Immature natural killer cell (primary cell): ENCODE measurements at places on chromosomes 16 and 17.

DNA sequence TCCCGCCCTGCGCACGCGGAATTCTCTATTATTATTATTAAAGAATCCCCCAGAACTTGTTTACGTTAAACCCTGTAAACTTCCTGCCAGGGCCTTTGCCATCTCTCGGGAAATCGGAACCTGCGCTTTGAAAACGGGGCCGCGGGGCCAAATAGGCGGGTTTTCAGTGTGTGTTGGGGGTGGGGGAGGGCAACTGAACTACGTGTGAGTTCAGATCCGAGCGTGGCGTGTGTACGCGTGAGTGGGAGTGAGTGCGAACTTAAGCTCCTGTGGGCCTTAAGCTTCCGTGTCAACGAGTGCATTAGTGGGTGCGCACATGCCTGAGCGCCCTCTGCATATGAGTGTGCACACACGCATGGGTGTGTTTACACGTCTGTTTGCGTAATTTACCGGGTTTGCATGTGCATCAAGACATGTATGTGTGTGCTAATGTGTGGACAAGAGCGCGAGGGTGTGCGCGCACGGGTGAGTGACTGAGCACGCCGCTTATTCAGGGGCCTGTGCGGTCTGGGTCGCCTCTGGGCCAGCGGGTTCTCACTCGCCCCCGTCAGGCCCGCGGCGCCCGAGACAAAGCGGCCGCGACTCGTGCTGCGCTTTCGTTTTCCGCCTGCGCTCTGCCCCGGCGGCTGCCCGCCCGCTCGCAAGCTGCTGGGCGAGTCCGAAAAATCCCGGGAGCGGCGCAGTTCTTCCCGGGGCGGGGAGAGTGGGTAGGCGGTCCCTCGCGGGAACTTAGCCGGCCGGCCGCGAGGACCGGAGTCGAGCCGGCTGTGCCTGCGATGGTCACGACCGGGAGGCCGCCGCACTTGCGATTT is 1.2 kb upstream of the FOXF1 start:
- peak; percentile 7 for DNase-seq
- H3K4me3 ChIP-seq = peak overlapping the region; percentile 91
- peaks cover 11% of the 10 kb centered on the region for H3K36me3 ChIP-seq

- no peaks in the 10 kb centered on the region for H3K36me3 ChIP-seq
- peak overlapping the region; percentile 2 for H3K4me3 ChIP-seq
- DNase-seq = no peak
- peaks cover 7% of the 10 kb centered on the region for H3K27me3 ChIP-seq
- peaks cover 90% of the 10 kb centered on the region for H3K4me1 ChIP-seq
Measured at GRCh38 chr17:49749730-49750129, 14.2 kb downstream of the FAM117A start.

DNA sequence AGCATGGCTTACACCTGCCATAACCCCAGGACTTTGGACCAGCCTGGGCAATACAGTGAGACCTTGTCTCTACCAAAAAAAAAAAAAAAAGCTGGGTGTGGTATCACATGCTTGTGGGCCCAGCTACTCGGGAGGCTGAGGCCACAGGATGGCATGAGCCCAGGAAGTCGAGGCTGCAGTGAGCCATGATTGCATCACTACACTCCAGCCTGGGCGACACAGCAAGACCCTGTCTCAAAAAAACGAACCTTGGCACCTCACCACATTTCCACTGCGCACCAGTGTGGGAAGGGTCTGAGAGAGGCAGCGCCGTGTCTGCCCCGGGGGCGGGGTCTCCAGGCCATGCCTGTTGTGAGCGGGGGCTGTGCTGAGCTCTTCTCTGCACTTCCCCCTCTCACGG is 6.3 kb downstream of the ACSF3 start:
- peak overlapping the region; percentile 69 for H3K4me3 ChIP-seq
- DNase-seq = peak; percentile 80
- peaks cover 20% of the 10 kb centered on the region for H3K27me3 ChIP-seq

- H3K4me1 ChIP-seq = peaks cover 86% of the 10 kb centered on the region
- H3K27ac ChIP-seq = peak overlapping the region; percentile 83
- peaks cover 71% of the 10 kb centered on the region for H3K36me3 ChIP-seq
- H3K27me3 ChIP-seq = peaks cover 23% of the 10 kb centered on the region
Measured at GRCh38 chr16:11554053-11554452, 32.7 kb downstream of the LITAF start.

DNA sequence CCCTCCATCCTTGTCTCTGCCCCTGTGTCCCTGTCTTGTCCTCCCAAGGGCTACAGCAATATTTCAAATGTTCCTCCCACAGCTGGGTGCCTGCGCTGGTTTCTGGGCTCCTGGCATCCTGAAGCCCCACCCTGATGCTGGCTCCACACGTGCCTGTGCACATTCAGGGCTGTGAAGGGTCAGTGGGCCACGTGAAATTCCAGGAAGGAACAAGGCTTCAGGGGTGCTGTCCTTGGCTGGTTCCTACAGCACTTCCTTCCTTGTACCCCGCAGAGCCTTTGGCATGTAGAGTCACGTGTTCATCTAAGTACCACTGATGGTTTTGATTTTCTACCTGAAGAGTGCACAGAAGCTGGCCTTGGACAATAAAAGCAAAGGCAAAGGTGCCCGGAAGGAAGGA is 57.7 kb upstream of the NLK start:
- H3K27me3 ChIP-seq = peaks cover 8% of the 10 kb centered on the region
- DNase-seq = no peak
- no peak overlapping the region for H3K27ac ChIP-seq
- H3K4me1 ChIP-seq = no peaks in the 10 kb centered on the region
- no peaks in the 10 kb centered on the region for H3K36me3 ChIP-seq
- no peak overlapping the region for H3K4me3 ChIP-seq

GRCh38 chr17:36931697-36932382 is 5.4 kb upstream of the LHX1 start:
- peaks cover 58% of the 10 kb centered on the region for H3K4me1 ChIP-seq
- DNase-seq = no peak
- peaks cover 8% of the 10 kb centered on the region for H3K36me3 ChIP-seq
- no peak overlapping the region for H3K27ac ChIP-seq
- H3K4me3 ChIP-seq = peak overlapping the region; percentile 43

- DNase-seq = peak; percentile 18
- H3K4me1 ChIP-seq = peaks cover 12% of the 10 kb centered on the region
- H3K36me3 ChIP-seq = no peaks in the 10 kb centered on the region
- H3K27me3 ChIP-seq = no peaks in the 10 kb centered on the region
- no peak overlapping the region for H3K27ac ChIP-seq
Measured at GRCh38 chr16:50627419-50627818, 53.7 kb downstream of the SNX20 start.

DNA sequence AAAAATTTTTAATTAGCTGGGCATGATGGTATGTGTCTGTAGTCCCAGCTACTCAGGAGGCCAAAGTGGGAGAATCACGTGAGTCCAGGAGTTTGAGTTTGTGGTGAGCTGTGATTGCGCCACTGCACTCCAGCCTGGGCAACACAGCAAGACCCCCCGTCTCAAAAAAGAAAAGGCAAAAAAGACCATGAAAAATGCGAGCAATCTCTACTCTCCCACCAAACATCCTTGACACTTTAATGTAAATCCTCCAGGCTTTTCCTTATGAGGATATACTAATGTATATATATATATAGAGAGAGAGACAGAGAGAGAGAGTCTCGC is 28.1 kb downstream of the MMP15 start:
- H3K27me3 ChIP-seq = peaks cover 6% of the 10 kb centered on the region
- no peaks in the 10 kb centered on the region for H3K36me3 ChIP-seq
- H3K4me1 ChIP-seq = no peaks in the 10 kb centered on the region

GRCh38 chr17:39606434-39607056 is 1.2 kb downstream of the NEUROD2 start:
- peaks cover 9% of the 10 kb centered on the region for H3K4me1 ChIP-seq
- H3K27me3 ChIP-seq = peaks cover 30% of the 10 kb centered on the region
- H3K27ac ChIP-seq = no peak overlapping the region
- no peak overlapping the region for H3K4me3 ChIP-seq
- H3K36me3 ChIP-seq = no peaks in the 10 kb centered on the region
- DNase-seq = no peak

DNA sequence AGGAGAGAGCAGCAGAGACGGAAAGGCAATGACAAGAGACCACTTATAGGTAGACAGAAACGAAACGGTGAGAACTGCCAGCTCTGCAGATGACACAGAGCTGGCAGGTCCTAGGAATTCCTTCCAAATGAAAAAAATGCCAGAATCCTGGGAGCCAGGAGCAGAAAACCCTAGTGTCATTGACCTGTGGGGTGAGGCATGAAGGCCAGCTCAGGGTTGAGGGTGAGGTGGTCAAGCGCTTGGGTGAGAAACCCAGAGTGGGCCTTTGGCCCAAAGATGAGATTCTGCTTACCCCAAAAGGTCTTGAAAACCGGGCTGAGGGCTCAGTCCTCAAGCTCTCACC is 9.2 kb downstream of the HIC1 start:
- no peak for DNase-seq
- peaks cover 10% of the 10 kb centered on the region for H3K27me3 ChIP-seq
- no peak overlapping the region for H3K4me3 ChIP-seq
- H3K36me3 ChIP-seq = peaks cover 27% of the 10 kb centered on the region
- peaks cover 78% of the 10 kb centered on the region for H3K4me1 ChIP-seq

- no peak for DNase-seq
- H3K4me3 ChIP-seq = no peak overlapping the region
- peaks cover 19% of the 10 kb centered on the region for H3K4me1 ChIP-seq
- H3K27ac ChIP-seq = peak overlapping the region; percentile 54
Measured at GRCh38 chr16:8816967-8817655, 19.5 kb downstream of the PMM2 start.

DNA sequence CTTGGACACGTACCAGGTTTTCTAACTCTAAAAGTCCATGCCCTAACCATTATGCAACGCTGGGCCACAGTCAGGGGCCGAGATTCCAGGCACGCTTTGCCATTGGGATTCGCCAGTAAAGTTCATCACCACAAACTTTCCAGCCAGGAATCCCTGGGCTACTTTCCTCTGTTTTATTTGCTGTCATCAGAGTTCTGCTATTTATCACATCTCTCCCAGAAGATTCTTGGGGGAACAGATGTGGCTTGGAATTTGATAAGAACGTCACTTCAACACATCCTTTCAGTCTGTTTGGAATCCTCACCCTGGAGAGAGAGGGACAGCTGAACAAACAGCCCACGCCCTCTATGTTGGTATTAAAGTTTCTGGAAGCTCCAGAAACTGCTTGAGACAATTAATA is 109.6 kb upstream of the CACNG3 start:
- H3K27me3 ChIP-seq = peaks cover 2% of the 10 kb centered on the region
- H3K4me1 ChIP-seq = peaks cover 52% of the 10 kb centered on the region
- DNase-seq = no peak
- peaks cover 7% of the 10 kb centered on the region for H3K36me3 ChIP-seq
- no peak overlapping the region for H3K4me3 ChIP-seq
- no peak overlapping the region for H3K27ac ChIP-seq

DNA sequence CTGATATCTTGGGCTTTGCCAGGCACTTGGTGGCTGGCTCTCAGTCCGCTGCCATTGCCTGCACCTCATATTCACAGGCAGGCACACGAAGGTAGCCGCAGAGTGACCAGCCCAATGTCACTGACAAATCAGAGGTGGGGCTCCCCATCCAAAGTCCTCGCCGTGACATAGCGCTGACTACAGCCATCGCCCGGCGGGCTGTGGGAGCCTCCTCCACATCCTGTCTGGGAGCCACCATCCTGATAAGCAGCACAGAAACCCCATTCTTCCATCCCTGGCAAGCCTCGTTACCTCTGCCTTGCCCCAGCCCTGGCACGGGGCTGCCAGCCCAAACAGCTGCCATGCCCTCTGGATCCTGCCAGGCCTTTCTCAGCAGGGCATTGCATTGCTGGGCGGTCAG is 437.8 kb downstream of the SLC39A11 start:
- DNase-seq = no peak
- H3K4me3 ChIP-seq = no peak overlapping the region
- no peak overlapping the region for H3K27ac ChIP-seq

- no peak overlapping the region for H3K4me3 ChIP-seq
- H3K4me1 ChIP-seq = no peaks in the 10 kb centered on the region
- peaks cover 2% of the 10 kb centered on the region for H3K27me3 ChIP-seq
- H3K36me3 ChIP-seq = no peaks in the 10 kb centered on the region
Measured at GRCh38 chr17:74446551-74447500, 14.9 kb downstream of the GPRC5C start.

GRCh38 chr17:83199500-83200201 is 120.2 kb downstream of the METRNL start:
- peak overlapping the region; percentile 87 for H3K4me3 ChIP-seq
- no peaks in the 10 kb centered on the region for H3K36me3 ChIP-seq
- H3K27me3 ChIP-seq = peaks cover 26% of the 10 kb centered on the region
- DNase-seq = peak; percentile 84
- peak overlapping the region; percentile 100 for H3K27ac ChIP-seq
- peaks cover 72% of the 10 kb centered on the region for H3K4me1 ChIP-seq

GRCh38 chr17:43438626-43439025 is 39.8 kb downstream of the ARL4D start:
- no peaks in the 10 kb centered on the region for H3K36me3 ChIP-seq
- H3K4me1 ChIP-seq = no peaks in the 10 kb centered on the region
- H3K4me3 ChIP-seq = no peak overlapping the region
- H3K27ac ChIP-seq = no peak overlapping the region

GRCh38 chr17:8073627-8074484 is 13.7 kb downstream of the ALOX12B start:
- no peaks in the 10 kb centered on the region for H3K36me3 ChIP-seq
- H3K27me3 ChIP-seq = peaks cover 30% of the 10 kb centered on the region
- peak overlapping the region; percentile 31 for H3K4me3 ChIP-seq
- H3K27ac ChIP-seq = peak overlapping the region; percentile 75
- DNase-seq = peak; percentile 71

- DNase-seq = no peak
- no peak overlapping the region for H3K27ac ChIP-seq
- H3K4me3 ChIP-seq = no peak overlapping the region
- peaks cover 9% of the 10 kb centered on the region for H3K27me3 ChIP-seq
- H3K36me3 ChIP-seq = no peaks in the 10 kb centered on the region
Measured at GRCh38 chr17:5901731-5902130, 168.4 kb upstream of the WSCD1 start.

DNA sequence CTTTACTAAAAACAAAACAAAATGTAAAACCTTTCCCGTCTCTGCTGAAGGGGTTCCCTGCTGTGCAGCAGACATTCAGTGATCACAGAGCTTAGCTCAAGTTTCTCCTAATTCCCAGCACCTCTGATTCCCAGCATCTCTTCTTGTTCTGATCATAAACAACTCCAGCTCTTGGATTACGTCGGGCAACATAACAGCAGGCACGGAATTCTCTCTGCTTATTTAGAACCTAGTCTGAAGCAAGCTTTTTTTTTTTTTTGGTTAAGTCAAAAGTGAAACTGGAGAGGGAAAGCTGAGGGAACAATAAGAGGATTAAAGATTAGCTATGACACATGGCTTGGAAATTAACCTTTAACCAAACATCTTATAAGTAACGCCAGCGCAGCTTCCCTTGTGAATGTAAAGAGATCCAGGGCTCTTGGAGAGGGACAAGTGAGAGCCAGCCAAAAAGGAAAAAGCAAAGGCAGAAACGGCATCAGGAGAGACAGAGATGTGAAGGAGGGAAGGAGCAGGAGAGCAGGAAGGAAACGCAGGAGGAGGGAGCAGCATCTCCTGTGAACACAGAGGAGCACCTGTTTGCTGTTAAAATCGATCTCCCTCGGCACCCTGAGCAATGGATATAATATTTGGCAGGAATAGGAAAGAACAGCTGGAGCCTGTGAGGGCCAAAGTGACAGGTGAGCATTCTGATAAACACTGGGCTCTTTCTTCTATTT is at the start of gene BCO1:
TSS of gene BCO1 (plus strand) at position 394 of the 716 bp plus-strand sequence. CDS start at position 614, 220 bp downstream.
- H3K4me1 ChIP-seq = peaks cover 3% of the 10 kb centered on the region
- no peaks in the 10 kb centered on the region for H3K36me3 ChIP-seq
- no peak within 1 kb of the TSS for H3K4me3 ChIP-seq
- no peak for DNase-seq
- peak within 1 kb of the TSS; percentile 70 for H3K27ac ChIP-seq

- no peaks in the 10 kb centered on the region for H3K27me3 ChIP-seq
- no peaks in the 10 kb centered on the region for H3K4me1 ChIP-seq
- H3K36me3 ChIP-seq = no peaks in the 10 kb centered on the region
- H3K4me3 ChIP-seq = no peak overlapping the region
- no peak overlapping the region for H3K27ac ChIP-seq
Measured at GRCh38 chr17:53270936-53271335, 551.8 kb upstream of the KIF2B start.
